ENCODE measurements at places on chromosomes 2 and 18.

GRCh38 chr2:101832114-101832513, 134.6 kb downstream of the MAP4K4 start:
- no peak for DNase-seq

DNA sequence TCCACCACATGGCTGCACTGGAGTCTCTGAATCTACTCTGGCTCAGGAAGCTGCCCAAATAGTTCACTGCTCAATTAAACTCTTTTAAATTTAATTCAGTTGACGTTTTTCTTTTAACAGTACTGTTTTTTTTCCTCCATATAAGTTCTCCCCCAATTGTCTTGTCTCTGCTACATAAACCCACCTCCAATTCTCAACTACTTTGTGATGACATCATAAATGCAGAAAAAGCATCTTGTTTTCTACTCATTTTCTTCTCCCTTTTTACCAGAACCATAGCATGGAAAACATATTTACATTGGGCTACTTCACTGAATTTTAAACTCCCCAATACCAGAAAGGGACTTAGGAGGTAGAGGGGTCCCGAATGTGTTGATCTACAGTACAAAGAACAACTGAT, 270.4 kb downstream of the GPD2 start:
- DNase-seq: no peak

- no peak for DNase-seq
Measured at GRCh38 chr2:118580651-118581050, 266.8 kb downstream of the EN1 start.

DNA sequence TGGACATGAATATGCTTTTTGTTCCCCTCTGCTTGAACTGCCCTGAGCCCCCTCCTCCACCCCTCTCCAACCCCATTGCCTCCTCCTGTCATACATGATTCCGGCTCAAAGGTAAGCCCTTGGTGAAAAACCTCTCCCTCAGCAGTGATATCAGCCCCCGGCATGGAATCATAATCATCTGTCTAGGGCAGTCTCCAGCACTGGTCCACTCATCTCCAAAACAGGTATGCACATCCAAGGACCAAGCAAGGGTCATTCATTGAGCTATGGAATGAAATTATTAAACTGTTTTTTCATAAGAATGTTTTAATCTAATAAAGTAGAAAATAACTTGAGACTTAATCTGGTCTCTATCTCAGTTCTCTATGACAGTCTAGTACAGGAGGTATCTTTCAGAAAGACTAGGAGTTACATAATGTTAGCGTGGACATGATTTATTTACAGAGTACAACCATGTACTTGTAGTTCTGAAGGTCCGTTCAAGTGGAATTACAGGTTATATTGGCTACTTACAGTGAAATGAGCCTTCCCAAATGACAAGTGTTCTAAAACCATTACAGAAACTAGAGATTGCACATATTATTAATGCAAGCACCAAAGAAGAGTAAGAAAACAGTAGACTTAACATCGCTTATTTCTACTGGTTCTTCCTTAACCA, 75.2 kb downstream of the ACVR1 start:
- no peak for DNase-seq

- no peak for DNase-seq
Measured at GRCh38 chr2:178295115-178295514, 100.8 kb downstream of the OSBPL6 start.

DNA sequence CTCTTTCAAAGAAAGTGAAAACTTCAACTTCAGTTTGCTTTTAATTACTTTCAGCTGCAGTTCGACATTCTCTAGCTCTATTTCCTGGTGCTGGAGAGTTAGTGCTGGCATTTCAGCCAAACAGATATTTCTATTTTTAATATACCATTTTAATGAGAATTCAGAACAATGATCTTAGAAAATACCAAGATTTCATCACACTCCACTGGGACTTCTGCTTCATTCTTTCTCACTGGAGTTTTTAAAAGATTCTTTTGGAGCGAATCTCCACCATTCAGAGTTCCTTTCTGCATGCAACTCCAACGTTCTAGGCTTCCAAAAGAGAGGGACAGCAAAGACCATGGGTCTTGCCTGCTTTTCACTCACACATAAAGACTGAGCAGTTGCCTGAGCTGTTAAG, 94.2 kb downstream of the CABLES1 start:
- DNase-seq: no peak

DNA sequence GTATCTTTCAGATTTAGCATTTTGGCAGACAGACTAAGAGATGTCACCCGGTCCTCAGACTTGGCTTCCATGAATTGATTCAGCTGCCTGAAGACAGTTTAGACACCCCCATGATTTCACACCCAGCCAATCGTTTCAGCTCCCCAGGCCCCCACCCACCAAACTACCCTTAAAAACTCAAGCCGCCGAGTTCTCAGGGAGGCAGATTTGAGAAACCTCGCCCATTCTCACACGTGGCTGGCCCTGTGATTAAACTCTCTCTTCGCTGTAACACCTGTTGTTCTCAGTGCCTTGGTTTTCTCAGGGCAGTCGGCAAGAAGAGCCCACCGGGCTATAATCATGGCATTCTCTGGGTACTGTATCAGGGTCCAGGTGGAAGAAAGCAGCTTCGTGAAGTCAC, 35.2 kb downstream of the UXS1 start:
- no peak for DNase-seq

DNA sequence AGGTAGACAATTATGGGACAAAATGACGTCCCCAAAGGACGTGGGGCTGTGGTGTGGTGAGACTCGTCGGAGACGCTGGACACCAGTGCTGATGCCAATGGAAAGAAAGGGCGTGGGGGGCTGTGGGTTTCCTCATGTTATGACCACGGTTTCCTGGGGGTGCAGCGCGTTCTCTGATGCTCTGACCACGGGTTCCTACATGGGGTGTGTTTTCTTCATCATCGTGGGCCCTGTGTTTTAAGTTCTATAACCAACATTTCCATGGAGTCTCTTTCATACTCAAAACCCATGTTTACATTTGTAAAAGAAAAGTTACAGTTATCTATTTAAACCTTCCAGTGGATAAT, 141.6 kb downstream of the RTP5 start:
- DNase-seq: no peak

DNA sequence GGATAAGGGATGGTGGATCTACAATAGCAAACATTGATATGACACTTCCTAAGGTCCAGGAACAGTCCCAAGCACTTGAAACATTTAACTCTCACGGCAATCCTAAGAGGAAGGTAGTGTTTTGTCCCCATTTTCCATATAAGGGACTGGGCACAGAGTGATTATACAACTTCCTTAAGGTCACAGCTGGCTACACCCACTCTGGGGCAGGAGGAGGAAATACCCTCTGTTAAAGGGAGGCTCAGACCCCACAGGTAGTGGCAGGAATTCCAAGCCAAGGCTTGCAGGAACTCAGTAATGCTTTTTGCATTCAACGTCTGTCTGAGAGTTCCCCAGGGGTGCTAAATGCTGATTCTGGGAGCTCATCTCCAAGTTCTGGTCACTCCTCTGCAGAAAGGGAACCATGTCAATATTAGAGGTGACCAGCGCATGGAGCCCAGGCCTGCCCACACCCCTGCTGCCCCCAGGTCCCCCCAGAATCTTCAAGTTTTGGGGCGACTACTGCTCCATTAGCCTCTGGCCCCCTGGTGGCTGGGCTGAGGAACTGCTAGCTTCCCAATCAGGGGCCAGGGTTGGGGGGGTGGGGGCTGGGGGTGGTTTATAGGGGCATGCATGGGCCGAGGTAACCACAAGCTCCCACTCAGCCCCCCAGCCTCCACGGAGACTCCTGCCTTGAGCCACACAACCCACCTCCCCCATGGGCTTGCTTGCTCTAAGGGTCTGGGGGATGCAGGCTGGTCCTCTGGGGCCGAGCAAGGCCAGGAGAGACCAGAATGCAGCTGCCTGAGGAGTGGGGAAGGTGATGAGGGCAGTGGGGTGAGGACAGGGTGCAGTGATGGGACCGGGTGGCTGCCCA, 11.1 kb downstream of the OBSL1 start:
- DNase-seq: no peak

GRCh38 chr18:42545825-42546224, 569.7 kb downstream of the RIT2 start:
- no peak for DNase-seq

- DNase-seq: no peak
Measured at GRCh38 chr18:36942264-36942663, 113.3 kb downstream of the KIAA1328 start.

DNA sequence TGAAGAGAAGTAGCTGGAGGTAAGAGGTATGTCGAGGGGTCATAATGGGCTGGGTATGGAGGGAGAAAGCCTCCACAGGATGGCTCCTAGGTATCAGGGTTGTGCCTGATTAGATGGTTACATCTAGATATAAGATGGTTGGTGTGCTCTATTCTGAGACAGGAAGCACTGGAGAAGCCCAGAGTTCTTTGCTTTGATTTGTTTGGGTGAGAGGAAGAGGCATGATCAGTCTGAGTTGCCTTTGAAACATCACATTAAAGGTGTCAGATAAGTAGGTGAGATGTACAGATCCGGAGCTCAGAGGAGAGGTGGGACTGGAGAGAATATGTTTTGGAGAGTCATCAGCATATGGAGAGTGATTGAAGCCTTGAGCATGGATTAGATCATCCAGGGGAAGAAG, 74.1 kb downstream of the KLHL29 start:
- no peak for DNase-seq

DNA sequence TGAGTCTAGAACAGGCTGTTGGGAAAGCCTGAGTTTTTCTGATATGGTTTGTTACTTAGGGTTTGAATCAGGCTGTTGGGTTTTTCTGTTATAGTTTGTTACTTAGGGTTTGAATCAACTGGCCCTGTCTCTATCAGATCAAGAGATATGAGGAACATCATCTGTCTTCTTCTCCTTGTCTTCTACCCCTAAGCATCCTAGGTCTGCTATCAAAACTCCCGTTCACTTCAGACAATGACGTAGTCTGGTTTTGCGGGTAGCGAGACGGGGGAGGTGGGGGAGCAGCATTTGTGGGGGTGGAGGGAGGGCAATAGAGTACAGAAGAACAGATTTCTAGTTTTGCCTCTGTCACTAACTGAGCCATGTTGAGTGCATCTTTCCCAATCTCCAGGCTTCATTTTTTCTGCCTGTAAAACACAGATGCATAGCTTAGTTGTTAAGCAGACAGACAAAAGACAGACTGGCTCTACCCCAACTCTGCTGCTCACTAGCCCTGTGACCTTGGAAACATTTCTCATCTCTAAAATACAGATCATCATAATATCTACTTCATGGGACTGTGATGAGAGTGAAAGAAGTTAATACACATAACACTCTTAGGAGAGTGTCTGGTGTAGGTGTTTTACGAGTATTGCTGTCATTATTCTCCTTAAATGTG, 9.1 kb downstream of the TNP1 start:
- DNase-seq: no peak

- DNase-seq: no peak
Measured at GRCh38 chr2:89829828-89830227, 1138.4 kb downstream of the RPIA start.

DNA sequence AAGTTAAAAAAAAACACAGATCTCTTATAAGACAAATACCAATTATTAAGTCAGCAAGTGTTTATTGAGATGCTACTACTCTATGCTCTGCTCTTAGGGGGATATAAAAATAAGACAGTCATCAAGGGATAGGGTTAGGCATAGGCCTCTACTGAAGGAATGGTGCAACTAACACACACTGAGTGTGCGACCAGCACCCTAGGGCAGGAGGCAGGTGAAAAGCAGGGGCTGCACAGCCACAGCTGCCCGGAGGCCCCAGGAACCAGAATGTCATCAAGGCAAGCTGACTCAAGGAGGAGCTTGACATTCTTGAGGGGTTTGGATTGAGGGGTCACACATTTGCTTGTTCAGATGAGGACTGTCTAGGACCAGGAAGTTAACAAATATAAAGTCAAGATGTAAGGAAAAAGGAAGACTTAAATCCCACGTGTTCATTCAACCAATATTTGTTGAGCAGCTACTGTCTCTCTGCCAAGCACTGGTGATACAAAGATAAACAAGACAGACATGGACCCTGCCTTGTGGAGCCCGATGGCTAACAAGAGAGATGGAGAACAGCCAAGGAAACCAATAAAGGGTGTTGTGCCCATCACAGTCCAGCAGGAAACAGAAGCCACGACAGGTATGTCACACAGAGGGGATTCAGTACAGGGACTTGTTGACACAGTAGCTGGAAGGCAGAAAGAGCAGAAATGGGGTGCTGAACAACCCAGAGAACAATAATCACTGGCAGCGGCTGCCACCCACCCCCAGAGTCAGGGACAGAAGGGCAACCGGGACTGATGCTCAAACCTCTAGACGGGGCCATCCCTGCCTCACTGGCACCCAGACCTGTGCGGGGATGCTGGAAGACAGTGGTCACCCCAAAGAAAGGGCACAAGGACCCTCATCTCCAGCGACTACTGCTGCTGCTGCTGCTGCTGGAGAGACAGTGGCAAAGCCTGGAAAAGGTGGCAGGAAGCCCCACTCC, 45.8 kb upstream of the MAL start:
- no peak for DNase-seq

DNA sequence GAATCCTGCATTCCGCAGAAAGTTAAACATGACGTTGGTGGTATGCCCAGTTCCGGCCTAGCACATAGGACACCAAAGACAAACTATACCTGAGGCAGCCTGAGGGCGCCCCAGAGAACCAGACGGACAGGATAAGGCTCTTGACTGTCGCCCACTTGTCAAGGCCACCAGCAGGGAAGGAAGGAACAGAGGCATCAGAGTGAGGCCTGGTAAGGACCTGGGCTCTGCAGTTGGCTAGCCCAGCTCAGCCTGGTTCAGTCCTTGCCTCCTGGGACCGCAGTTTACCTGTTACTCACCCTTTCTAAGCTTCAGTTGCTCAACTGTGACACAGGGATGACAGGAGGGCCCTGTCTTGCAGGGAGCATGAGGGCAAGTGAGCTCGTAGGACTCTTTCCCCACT, 82.1 kb downstream of the ACTR2 start:
- no peak for DNase-seq

- DNase-seq: no peak
Measured at GRCh38 chr2:41890341-41890740, 157.5 kb upstream of the PKDCC start.

DNA sequence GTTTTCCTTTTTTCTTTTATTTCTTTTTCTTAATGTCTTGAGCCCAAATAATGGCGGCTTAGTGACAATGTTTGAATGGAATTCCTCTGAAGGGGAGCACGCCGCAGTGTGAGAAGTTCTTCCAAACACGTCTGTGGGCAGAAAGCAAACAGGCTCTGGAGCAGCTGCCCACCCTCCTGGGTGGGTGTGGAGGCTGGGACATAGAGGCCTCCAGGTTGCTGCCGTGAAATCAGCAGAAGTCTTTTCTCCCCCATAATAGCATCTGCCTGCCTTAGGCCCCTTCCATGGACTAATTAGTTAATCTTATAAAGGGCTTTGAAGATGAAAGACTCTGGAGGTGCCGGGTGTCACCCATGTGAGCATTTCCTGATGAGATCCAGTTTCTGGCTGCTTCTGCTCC, 213.9 kb downstream of the SH3RF3 start:
- no peak for DNase-seq

DNA sequence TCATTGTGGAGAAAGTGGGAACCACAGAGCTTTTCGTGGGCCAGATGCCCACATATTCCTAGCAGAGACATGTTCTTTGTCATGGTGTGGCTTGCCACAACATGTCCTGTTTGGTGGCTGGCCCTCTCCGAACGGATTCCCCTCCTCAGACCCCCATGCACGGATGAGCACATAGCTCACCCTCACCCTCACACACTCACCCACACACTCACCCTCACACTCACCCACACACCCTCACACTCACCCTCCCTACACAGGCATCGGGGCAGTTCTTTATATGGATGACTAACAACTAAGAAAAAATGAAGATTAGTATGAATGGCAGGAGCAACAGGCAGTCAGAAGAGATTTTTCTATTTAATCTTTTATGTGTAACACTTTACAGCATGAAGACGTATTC, 149.9 kb downstream of the ZNF236 start:
- no peak for DNase-seq

GRCh38 chr2:152071092-152071491, 27.8 kb downstream of the CACNB4 start:
- DNase-seq: no peak
